ENCODE measurements at places on chromosomes 12 and 14.

GRCh38 chr14:71242237-71242748 is 335.0 kb downstream of the PCNX1 start:
- no peak for DNase-seq

DNA sequence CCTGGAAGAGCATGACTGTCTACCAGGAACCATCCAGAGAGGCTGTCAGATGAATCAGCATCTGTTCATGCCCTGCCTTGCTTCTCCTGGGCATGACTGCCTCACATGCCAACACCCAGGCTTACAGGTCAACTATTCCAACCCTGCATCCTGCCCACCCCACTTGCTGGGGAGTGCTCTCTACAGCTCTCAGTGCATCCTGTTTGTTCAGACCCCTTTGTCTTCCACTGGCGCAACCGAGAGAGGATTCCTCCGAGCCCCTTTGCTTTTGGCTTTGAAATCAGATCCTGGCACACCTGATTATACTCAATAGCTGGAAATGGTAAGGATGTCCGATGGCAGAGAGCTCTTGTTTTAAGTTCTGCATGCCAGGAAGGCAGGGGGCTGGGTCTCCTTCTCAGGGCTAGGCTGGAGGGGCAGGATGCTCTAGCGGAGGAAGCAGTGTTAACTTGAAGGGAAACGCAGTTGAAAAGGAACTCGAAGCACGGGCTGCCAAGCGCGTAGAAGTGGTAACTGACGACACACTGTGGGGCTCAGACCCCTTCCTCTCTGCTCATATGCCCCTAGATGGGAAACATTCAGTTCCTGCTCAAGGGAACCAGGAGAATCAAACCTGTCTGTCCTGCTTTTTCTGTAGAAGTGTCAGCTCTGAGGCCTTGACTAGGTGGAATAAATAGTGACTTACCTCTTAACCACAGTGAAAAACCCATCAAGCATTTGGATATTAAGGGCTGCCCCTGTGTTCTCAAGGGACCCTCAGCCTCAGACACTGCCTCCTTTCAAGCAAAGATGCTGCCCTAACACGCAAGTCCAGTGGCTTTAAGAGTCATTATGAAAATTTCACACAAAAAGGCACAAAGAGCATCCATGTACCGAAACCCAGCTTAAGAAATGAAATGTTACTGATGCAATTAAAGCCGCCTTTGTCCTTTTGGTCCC is 297.5 kb downstream of the ZFP36L1 start:
- no peak for DNase-seq

- no peak for DNase-seq
These were observed 7.7 kb downstream of the TDP1 start for GRCh38 chr14:89963288-89963978.

DNA sequence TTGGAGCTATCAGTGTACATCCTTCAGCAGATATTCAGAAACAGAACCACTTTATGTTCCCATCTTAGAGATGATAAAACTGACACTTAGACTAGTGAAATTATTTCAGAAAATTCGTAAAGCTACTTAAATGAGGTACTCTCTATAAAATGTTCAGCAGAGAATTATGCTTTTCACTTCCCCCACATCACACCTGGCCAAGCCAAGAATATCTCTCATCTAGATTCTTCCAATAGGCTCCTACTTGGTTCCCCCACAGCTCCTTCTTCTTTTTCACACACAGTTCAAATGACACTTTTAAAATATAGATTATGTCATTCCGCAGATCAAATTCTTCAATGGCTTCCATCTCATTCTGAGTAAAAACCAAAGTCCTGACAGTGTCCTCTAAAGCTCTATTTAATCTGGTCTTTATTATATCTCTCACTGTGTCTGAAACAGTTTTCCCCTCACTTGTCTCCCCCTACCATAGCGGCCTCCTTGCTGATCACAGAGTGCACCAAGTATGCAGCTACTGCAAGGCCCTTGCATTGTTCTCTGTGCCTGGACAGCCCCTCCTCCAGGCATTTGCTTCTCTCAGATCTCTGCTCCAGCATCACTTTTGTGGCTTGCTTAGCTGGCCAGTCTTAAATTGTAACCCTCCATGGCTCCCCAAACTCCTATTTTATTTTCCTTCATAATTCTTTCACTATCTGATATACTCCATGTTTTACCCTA is 736.8 kb upstream of the USP15 start:
- no peak for DNase-seq

- DNase-seq: no peak
These were observed 25.8 kb downstream of the GPR135 start for GRCh38 chr14:59439256-59439965.

GRCh38 chr14:68788996-68789820 is 3.7 kb downstream of the ZFP36L1 start:
- peak; percentile 89 for DNase-seq

DNA sequence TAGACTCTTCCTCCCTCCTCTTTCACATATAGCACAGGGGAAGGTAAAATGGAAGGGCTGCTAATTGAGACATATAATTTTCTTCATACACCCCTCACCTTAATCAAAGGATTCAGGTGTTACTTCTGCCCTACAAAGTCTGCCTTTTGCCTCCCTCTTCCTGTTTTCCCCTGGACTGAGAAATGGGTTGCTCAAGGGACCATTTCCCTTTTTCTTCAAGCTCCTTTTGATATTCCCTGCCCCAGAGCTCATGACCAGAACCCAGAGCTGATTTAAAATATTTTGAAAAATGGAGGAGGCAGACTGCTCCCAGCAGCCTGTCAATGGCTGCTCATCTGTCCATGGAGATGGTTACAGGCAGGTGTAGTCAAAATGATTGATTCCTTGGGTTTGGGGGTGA is 6.3 kb upstream of the PIP4K2C start:
- no peak for DNase-seq

DNA sequence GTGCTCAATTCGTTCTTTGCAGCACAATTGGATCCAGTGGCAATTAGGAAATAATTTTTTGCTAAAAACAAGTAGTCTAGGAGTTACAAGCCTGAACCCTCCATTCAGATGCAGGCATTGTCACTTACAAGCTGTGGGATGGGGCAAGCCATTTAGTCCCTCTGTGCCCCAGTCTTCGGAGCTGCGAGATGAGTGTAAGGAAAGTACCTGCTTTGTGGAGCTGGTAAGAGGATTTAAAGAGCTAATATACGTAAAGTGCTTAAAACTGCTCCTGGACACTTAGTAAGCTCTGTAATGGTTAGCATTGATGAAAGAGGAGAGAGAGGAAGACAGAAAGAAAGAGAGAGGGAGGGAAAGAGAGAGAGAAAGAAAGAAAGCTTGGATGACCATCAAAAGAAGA is 112.5 kb downstream of the LGMN start:
- no peak for DNase-seq

DNA sequence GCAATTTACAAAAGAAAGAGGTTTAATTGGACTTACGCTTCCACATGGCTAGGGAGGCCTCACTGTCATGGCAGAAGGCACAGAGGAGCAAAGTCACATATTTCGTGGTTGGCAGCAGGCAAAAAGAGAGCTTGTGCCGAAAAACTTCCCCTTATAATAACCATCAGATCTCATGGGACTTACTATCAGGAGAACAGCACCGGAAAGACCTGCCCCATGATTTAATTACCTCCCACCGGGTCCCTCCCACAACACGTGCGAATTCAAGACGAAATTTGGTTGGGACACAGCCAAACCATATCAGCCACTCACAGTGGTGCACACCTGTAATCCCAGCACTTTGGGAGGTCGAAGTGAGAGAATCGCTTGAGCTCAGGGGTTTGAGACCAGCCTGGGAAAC is 68.5 kb downstream of the FBXL14 start:
- DNase-seq: no peak

DNA sequence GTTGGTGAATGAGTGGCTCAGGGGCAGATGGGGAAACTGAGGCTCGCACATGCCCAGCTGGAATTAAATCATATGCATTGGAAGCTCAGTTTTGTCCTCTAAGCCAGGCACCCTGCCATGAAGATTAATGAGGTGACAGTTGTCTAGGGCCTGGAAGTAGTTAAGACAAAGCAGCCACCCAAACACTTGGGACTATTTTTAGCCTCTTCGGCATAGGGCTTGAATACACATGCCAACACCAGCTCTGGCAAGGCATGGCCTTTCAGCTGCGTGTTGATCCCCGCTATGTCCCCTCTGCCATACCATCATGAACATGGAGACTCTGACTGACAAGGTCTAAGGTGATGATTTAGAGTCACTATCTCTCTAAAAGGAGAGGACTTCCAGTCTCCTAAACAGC is 250.2 kb downstream of the KSR2 start:
- DNase-seq: no peak

DNA sequence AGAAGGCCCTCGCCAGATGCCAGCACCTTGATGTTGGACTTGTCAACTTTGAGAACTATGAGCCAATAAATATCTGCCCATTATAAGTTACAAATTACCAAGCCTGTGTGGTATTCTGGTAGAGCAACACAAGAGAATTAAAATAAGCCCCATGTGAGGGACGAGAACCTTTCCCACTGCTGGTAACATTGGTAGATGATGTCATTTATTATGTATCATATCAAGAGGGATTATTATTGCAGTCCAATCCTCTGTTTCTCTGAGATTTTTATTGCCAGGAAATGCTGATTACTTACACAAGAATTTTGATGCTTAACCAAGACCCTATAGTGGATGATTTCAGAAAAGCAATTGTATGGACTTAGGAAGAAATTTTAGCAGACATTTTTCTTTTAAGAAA is 40.3 kb upstream of the SLC24A4 start:
- no peak for DNase-seq

GRCh38 chr12:12837025-12837812 is 24.1 kb downstream of the DDX47 start:
- DNase-seq: peak; percentile 54

- DNase-seq: no peak
These were observed 1417.5 kb upstream of the SEL1L start for GRCh38 chr14:82951171-82951570.

DNA sequence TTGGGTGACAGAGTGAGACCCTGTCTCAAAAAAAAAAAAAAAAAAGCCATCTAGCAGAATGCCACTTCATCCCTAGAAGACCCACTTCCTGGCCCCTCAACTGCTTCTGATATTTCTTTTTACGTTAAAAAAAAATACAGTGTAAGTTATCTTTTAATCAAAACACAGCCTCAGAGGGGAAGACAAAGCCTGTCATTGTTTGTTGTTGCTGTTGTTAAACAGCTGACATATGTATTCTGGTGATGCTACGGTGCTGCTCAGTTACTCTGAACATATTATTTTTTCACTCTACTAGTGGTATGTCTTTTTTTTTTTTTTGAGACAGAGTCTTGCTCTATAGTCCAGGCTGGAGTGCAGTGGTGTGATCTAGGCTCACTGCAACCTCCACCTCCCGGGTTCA is 75.4 kb downstream of the PAPLN start:
- DNase-seq: no peak

DNA sequence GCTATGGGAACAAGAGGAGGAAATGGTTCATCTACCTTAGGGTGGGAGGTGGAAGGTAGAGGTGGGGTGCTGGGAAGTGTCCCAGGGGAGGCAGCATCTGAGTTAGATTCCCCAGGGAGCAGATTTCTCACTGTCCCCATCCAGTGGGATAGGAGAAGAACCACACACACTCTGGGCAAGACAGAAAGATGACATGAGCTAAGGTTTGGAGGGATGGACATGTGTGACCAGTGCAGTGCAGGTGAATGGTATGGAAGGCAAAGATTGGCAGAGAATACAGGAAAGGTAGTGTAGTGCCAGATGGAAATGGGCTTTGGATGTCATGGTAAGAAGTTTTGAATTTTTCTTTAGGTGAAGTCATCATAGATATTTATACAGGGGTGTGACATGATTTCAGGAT is 11.3 kb upstream of the DUSP6 start:
- no peak for DNase-seq

DNA sequence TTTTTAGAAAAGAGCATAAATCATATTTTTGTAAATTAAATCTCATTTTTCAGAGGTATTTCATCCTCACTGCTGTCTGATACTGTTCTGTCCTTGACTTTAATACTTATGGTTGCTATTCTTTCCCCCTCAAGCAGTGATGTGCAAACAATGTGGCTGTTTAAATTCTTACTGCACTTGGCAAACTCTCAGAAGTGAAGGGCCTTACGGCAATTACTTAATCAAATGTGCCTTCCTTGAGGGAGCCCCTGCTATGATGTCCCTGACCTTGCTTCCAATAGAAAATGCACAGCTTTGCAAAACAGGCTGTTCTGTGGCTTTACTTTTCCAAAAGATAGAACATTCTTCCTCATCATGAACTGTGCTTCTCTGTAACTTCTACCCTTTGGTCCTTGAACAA is 35.2 kb downstream of the UBE3B start:
- no peak for DNase-seq

DNA sequence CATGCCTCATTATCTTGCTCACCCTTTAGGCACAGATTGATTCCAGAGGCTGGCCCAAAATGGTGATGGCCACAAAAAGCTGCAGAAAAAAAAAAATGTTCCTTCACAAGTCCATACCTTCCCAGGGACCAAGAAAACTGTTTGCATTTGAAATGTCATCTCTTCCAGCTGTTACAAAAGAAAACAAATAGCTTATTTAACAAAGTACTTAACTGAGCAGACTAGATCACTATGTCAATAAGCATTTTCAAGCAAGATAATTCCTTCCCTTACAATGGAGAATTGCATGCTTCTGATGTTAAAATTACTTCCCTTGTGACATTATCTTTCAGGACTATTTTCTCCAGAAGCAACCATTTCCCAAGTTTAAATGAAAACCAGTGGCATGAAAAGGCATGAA is 377.9 kb upstream of the KITLG start:
- no peak for DNase-seq

DNA sequence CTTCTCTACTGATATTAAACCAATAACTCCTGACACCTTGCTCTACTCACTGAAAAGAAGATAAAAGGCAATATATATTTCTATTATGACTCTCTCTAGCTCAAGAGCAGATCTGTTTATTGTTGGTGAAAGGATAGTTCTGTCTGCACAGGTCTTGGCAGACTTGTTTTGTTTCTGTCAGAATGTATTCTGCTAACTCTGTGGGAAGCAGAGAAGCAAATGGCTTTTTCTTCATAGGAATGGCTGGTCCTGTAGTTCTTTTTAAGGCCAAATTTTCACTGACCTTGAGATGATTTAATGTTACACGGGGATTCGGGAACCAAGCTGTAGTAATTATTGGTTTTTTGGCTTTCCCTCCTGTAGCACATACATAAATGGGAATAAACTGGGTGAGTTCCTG is 512.1 kb downstream of the DIO2 start:
- no peak for DNase-seq

- DNase-seq: no peak
These were observed 41.4 kb downstream of the PRPF40B start for GRCh38 chr12:49664591-49665239.

DNA sequence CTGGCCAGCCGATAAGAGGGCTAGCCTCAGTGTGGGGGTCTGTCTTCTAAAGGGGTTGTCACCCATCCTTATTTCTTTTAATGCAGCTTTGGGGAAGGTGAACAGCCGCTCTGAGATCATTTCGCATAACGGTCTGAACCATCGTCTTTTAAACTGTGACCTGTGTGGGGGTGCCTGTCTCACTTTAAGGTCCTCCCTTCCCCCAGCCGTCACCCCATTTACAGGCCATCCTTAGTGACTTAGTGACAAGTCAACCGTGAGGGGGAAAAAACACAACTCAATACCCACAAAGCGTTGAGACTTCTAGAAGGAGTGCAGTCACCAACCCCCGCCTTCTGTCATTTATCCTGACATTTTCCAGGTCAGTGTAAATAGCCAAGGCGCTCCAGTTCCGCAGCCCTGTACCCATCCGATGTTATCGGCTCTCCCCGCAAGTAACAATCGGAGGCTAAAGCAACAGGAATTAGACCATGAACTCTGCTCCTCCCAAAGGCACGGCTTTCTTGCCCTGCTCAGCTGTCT is 505 bp upstream of the DENND5B start:
- no peak for DNase-seq

- DNase-seq: no peak
These were observed 9.3 kb upstream of the DENND5B start for GRCh38 chr12:31600252-31600651.

Data from activated naive CD4-positive, alpha-beta T cell treated with anti-CD3 and anti-CD28 coated beads, Interleukin-2, amount 50 U/mL, for 16 hours (primary cell).